ENCODE measurements at places on chromosomes 2 and 18. TPM values are rescaled to one million over a fixed set of nuclear protein-coding genes. Genes with fewer than 3 reads are reported as not detected.

- peaks cover 2% of the 10 kb centered on the region for H3K36me3 ChIP-seq
- H3K4me1 ChIP-seq: peaks cover 13% of the 10 kb centered on the region
- H3K27ac ChIP-seq: no peak overlapping the region
- peak; percentile 50 for DNase-seq
Measured at GRCh38 chr2:191165176-191165643, 14.4 kb upstream of the STAT4 start.

DNA sequence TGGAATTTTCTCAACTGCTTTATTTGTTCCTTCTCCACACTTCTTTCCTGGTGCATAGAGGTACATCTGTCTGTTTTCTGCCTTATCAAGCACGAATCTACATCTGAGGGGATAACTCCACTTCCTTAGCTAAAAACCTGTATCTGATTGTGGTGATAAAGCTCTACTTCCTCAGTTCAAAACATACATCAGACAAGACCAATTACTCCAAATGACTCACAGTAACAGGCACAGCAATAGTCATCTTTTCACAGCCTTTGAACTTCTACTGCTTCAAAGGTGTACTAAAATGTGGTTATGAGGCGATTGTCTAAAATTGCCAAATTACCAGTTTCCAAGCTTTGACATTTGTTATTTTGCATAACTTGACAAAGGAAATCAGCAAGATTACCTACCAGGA is 803.6 kb upstream of the ZEB2 start:
- H3K4me3 ChIP-seq: no peak overlapping the region
- H3K4me1 ChIP-seq: peaks cover 17% of the 10 kb centered on the region
- peaks cover 12% of the 10 kb centered on the region for H3K27me3 ChIP-seq
- no peak for DNase-seq
- no peak overlapping the region for H3K27ac ChIP-seq
- H3K36me3 ChIP-seq: no peaks in the 10 kb centered on the region

GRCh38 chr18:44579028-44579702 is 101.5 kb upstream of the SETBP1 start:
- peaks cover under 1% of the 10 kb centered on the region for H3K27me3 ChIP-seq
- H3K4me1 ChIP-seq: peaks cover 4% of the 10 kb centered on the region
- no peak overlapping the region for H3K4me3 ChIP-seq
- no peaks in the 10 kb centered on the region for H3K36me3 ChIP-seq
- H3K27ac ChIP-seq: no peak overlapping the region
- no peak for DNase-seq

The NR4A2 gene
- total RNA-seq: 3.2 TPM

DNA sequence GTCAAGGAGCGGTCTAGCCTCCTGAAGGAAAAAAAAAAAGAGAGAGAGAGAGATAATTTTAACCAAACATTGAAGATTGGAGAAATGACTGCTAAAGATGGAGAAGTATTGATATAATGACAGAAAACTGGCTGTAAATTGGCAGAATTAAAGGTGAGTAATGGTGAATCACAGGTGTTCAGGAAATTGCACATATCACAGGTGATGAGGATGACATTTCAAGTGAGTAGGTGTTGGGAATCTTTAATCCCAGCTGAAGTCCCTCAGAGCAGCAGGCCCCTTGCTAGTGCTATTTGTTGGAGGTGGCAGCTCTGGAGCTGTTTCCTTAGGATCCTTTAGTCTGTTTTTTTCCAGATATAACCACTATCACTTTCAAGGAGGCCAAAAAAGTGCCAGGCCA is 678.4 kb upstream of the VRK2 start:
- H3K4me3 ChIP-seq: no peak overlapping the region
- no peaks in the 10 kb centered on the region for H3K36me3 ChIP-seq
- no peaks in the 10 kb centered on the region for H3K4me1 ChIP-seq
- no peak overlapping the region for H3K27ac ChIP-seq
- no peaks in the 10 kb centered on the region for H3K27me3 ChIP-seq

GRCh38 chr18:50099725-50100407 is 95.1 kb downstream of the MYO5B start:
- DNase-seq: no peak
- H3K27me3 ChIP-seq: peaks cover 22% of the 10 kb centered on the region
- H3K36me3 ChIP-seq: no peaks in the 10 kb centered on the region

- H3K36me3 ChIP-seq: peaks cover 29% of the 10 kb centered on the region
- H3K27ac ChIP-seq: no peak overlapping the region
- H3K27me3 ChIP-seq: no peaks in the 10 kb centered on the region
- no peak overlapping the region for H3K4me3 ChIP-seq
- peaks cover 24% of the 10 kb centered on the region for H3K4me1 ChIP-seq
Measured at GRCh38 chr2:102437122-102437521, 14.2 kb downstream of the IL18RAP start.
